Psoas muscle (tissue), 8 donors: ENCODE measurements at places on chromosomes 1 and 21. TPM values are rescaled to one million over a fixed set of nuclear protein-coding genes. Genes with fewer than 3 reads are reported as not detected.

DNA sequence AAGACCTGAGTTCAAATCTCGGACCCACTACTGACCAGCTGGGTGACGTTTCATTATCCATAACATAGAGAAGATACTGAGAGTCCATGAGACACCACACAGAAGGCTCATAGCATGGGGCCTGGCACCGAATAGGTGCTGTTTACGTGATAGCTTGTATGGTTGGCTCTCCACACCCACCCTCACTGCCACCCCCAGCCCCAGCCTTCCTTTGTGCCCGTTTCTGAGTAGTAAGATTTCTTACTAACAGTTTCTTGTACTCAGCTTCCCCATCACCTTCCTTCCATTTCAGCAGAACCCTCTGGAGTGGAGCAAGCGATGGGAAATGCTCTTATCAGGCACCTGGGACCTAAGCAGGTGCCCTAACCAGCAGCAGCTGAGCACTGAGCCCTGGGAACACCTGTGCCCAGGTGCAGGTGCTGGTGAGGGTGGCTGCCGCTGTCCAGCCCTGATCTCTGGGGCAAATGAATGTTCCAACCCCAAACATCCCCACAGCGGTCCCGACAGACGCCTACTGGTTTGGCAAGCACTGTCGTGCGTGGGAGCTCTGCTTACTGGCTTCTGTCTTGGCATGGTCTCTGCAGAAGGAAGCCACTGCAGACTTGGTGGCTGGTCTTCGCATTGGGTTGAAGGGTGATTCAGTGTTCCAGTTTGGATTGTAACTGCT lies 225.4 kb downstream of the CAMTA1 start:
- DNase-seq = no peak

GRCh38 chr1:66282891-66283621 lies 250.9 kb upstream of the SGIP1 start:
- DNase-seq = no peak

DNA sequence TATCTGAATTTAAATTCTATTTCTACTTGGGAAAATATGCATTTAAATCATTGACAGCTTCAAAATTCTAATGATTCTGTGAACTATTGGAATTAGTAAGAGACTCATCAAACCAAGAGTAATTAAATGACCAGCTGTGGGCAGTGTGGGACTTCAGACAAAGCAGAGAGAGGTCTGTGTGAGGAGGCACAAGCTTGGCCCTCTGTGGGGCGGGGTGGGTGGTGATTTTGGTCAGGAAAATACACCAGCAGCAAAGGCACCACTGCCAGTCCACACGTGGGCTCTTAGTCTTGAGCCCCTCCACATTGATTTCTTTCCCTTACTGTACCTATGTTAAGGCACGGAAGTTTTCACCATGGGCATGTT lies 39.2 kb upstream of the RAB4A start:
- DNase-seq = no peak

KPRP gene
- not detected for polyA plus RNA-seq

CFHR5 gene
- not detected for polyA plus RNA-seq

KLF17 gene
- not detected for polyA plus RNA-seq

TCHHL1 gene
- not detected for polyA plus RNA-seq
